Dermis microvascular lymphatic vessel endothelial cell (primary cell): ENCODE measurements at places on chromosomes 1 and 21. TPM values are rescaled to one million over a fixed set of nuclear protein-coding genes. Genes with fewer than 3 reads are reported as not detected.

Gene CREB3L4
- total RNA-seq = 6.8 and 8.7 TPM in 2 replicates

Gene TP73
- under 0.01 TPM in 1 of 2 replicates, not detected in the other for total RNA-seq

Gene DPYD
- total RNA-seq = 12.6 and 15.2 TPM in 2 replicates

Gene S100A10
- total RNA-seq = 114 and 126 TPM in 2 replicates
